ENCODE measurements at places on chromosomes 6 and 20.

DNA sequence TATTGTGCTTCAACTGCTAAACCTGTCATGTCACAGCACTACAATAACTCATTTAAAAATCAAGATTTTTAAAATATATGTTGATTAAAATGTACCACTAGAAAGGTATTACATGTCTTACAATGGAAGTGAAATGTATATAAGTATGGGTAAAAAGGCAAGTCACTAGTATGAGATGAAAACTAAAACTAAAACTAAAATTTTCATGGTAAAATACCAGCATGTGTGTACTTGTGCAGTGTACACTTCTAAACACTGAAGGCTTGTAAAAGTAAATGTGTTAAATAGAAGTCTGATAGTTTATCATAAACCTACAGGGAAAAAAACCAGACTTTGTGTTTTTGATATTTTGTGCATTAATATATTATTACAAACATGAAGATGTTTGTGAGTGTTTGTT, 13.7 kb upstream of the TMEM244 start:
- DNase-seq = no peak

DNA sequence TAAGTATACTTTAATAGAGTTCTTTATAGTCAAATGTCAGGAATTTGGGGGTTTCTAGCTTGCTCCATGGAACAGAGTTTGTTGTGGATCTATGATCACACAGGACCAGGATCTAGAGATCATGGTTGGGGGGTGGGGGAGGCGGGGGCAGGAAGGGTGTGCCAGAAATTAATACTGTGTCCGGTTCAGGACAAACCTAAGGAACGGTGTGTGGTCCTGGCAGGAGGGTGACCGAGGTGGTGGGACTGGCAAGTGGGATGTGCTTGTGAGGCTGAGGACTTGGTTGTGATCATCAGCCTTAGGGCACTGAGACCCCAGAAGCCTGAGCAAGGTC, 27.9 kb downstream of the GSTA3 start:
- DNase-seq = no peak

- DNase-seq = no peak
Measured at GRCh38 chr6:16004934-16005679, 123.8 kb upstream of the MYLIP start.

- peak; percentile 63 for DNase-seq
Measured at GRCh38 chr6:127582777-127583462, 5.9 kb downstream of the C6orf58 start.

DNA sequence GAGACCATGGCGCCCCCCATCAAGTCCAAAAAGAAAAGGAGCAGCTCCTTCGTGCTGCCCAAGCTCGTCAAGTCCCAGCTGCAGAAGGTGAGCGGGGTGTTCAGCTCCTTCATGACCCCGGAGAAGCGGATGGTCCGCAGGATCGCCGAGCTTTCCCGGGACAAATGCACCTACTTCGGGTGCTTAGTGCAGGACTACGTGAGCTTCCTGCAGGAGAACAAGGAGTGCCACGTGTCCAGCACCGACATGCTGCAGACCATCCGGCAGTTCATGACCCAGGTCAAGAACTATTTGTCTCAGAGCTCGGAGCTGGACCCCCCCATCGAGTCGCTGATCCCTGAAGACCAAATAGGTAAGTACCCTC, 41.7 kb upstream of the NAA20 start:
- peak; percentile 20 for DNase-seq

DNA sequence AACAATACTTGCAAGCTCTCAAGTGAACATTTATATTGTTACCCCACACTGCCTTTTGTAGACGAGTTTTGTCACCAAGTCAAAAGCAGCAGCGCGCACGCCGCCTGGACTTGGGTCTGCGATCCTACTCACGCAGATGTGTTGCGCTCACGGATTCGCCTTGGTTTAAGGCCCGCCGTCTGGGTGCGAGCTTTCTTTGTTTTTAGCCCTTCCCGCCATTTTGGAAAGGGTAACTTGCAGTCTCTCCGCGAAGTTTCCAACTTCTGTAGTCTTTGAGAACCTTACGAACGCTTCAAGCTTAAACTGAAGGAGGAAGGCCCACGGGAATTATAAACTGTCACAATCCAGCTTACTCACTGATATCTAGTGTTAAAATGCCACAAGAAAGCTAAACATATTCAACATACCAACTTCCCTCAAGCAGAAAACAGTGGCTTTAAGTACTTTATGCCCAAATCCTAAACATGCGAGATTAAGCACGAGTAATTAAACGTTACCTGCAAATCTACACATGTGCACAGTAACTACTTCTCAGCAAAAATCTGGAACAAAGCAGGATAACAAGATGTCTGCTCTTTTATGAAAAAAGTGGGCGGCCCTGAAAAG, 80.4 kb upstream of the BTN3A2 start:
- no peak for DNase-seq

- DNase-seq = no peak
Measured at GRCh38 chr20:13147071-13147963, 73.8 kb upstream of the ISM1 start.

GRCh38 chr6:12586721-12587480, 129.7 kb upstream of the PHACTR1 start:
- no peak for DNase-seq

- peak; percentile 38 for DNase-seq
Measured at GRCh38 chr6:80133020-80133419, 26.5 kb downstream of the BCKDHB start.

GRCh38 chr6:4336084-4336483, 200.7 kb upstream of the ECI2 start:
- DNase-seq = no peak

- no peak for DNase-seq
Measured at GRCh38 chr20:38804221-38804620, 1.3 kb upstream of the PPP1R16B start.

DNA sequence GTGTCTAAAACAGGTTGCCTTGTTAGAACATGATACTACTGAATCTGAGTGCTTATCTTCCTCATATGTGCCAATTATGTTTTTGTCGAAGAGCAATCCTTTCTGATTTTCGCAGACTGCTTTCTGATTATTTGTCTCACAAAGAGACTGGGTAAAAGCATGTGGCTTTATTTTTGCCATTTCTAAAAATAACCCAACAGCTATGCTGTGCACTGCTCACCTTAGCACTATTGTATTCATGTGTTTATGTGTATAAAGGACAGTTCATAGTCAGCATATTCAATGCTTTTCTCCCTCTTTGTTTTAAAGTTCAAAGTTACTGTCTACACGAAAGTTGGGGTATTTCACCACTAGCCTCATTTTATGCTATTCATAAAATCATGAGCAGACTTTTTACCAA, 127.0 kb downstream of the SGK1 start:
- DNase-seq = no peak

DNA sequence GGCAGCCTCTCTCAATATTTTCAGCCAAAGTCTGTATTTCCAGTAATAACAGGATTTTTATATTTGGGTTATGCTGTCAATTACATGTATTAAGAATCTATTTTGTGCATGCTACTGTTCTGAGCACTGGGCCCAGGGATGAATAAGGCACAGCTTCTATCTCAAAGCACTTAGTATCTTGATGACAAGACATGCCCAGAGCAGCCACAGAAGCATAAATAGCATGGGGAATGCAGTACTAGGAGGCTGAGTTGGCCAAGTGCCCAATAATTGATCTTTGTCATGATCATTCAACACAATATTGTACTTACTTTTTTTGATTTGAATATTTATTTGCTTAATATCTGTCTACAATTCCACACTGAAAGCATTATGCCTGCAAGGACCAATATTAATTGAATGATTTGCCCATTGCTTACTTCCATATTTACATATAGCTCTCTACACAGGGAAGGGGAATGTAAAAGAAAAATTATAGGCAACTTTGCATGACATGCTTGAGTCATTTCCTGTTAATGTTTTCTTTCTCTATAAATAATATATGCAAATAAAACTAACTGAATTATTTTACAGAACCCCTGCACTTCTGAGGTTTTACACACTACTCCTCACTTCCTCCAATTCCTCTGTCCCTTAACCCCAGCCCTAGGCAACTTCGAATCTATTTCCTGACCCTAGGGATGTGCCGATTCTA, 298.9 kb upstream of the BMP2 start:
- no peak for DNase-seq

- no peak for DNase-seq
Measured at GRCh38 chr6:116446399-116446798, 14.8 kb upstream of the CALHM6 start.

DNA sequence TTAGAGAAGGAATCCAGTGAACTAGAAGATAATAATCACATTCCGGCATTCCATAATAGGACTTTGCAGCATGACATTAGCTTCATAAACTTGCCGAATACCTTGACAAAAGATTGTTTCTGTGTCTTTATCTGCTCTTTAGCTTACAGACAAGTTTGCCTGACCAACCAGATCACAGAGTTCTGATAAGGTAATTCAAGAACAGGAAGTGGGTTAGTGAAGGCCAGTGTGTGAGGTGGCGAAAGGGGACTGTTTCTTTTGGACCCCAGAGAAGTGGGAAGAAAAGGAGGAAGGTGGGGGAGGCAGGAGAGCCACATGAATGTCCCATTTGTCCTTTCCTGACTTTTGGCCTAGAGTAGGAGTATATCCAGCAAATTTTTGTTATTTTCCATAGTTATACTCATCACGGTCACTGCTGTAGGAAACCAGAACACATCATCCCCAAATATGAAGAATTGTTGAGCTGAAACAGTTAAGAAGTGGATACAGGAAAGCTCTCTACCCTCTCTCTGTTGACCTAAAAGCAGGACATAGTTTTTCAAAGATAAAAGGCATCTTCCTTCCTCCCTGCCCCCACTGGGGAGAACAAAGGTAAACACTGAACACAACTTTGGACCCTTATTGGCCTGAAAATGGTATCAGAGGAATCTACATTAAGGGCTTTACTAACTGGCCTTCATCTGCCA, 72.4 kb upstream of the TNFAIP3 start:
- no peak for DNase-seq

GRCh38 chr6:5667737-5668136, 339.0 kb downstream of the NRN1 start:
- DNase-seq = no peak

DNA sequence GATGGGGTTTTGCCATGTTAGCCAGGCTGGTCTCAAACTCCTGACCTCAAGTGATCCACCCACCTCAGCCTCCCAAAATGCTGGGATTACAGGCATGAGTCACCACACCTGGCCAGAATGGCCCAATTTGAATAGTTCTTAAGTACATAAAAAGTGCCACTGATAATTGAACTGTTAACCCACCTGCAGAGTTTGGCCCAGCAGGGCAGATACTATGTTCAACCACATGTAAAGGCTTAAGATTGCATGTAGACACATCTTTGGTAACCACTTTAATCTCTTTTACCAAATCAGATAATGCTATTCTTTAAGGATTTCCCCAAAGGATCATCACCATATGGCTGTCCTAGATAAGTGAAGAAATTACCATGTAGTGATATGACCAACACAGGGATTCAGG, 21.3 kb upstream of the SGK1 start:
- DNase-seq = no peak

DNA sequence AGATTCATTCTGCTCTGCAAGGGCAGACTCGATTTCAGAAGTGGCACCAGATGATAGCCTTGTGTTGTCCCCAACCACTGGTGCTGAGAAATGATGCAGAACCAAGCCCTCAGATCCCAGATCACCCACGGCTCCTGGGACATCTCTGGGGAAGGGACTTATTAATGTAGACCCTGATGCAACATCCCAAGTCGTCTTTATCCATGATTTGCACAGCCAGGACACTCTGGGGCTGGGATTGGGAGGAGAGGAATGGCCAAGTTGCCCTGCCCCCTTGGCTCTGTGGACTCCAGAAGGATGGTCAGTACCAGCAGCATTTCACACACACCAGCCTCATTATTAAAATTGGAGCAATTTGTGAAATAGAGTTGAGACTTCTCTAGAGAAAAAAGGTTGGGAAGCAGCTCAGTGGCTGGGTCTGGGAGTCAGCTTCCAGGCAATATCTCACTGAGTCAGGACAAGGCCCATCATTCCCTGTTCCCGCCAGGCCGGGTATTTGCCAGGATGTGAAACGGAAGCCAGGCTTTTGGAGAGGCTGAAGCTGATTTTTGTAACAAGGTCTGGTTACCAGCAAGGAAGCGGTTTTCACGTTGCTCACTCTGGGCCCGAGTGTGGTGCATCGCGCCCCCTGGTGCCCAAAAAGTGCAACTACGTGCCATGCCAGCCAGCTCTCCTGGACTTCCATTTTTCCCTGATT, 67.4 kb downstream of the ZBTB2 start:
- DNase-seq = peak; percentile 54

DNA sequence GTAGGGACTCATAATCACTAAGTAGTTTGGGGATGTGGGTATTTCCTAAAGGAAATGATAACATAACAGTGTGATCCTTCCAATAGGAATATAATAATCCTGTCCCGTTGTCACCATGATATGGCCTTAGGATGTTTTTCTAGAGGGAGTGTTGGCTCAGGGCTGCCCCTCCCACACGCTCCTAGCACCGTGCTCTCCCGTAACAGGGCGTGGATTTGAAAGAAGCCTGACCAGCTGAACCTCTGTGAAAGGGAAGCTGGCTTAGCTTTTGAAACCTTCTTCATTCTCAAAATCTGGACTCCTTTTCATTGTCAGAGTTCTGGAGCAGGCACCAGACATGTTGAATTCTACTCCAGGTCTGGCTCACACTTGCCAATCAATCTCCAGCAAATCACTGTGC, 103.4 kb upstream of the SASH1 start:
- no peak for DNase-seq

DNA sequence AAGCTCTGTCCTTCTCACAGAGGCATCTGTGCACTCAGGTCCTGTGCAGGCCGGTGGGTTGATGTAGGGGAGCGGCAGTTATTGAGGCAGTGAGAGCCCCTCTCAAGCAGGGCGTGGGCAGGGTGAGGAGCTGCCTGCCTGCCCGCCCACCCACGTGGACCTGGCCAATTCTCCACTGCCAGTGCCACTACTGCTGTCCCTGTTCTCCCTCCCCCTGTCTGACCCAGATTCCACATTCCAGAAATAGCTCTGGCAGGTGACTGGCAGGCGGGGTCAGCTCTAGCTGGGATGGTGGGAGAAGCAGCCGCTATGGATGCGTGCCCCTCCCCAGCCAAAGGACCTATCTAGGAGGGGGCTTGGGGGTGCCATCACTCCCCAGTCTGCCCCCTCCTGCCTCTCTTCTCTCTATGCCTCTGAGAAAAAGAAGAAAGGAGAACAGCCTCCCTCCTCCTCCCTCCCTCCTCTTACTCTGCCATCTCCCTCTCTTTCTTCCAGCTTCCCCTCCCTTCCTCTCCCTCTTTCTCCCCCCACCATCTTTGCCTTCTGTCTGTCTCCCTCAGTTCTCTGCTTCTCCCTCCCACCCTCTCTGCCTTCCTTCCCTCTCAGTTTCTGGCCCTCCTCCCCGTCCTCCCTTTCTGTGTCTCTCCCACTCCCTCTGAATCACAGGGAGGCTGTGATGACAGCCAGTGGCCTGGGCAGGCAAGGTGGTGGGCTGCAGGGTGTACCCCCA, 86.5 kb upstream of the MYL9 start:
- no peak for DNase-seq
